ENCODE measurements at places on chromosomes 16 and 17. TPM values are rescaled to one million over a fixed set of nuclear protein-coding genes. Genes with fewer than 3 reads are reported as not detected.
A peak's percentile ranks its signal among the peaks of the same experiment; 100 is the strongest.

- DNase-seq, result no peak
These were observed 10.1 kb downstream of the CA10 start for GRCh38 chr17:52148288-52148968.

GRCh38 chr16:53817812-53818550, 114.0 kb downstream of the FTO start:
- no peak for DNase-seq

- no peak for DNase-seq
These were observed 146.9 kb downstream of the MSI2 start for GRCh38 chr17:57403236-57403635.

DNA sequence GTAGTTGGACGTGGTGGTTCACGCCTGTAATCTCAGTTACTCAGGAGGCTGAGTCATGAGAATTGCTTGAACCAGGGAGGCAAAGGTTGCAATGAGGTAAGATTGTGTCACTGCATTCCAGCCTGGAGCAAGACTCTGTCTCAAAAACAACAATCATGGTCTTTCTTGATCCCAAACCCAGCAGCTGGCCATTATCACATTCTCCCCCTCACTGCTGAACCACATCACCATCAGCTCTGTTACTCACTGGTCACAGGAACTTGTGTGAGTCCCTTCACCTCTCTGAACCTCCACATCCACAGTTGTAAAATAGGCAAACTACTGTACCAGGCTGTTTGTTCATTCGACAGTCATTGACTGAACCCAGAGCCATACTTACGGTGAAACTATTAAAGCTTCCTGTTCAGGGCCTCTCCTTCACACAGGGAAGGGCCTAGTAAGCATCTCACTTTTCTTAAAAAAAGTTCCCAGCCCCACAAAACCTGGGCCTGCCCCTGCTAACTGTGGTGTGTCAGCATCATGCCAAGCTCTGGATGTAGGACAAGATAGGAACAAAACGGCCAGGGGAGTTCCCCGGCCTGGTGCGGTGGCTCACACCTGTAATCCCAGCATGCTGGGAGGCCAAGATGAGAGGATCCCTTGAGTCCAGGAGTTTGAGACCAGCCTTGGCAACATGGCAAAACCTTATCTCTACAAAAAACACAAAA, 104.7 kb downstream of the COPRS start:
- DNase-seq, result peak; percentile 7

GRCh38 chr16:80594756-80595155, 54.0 kb downstream of the DYNLRB2 start:
- DNase-seq, result no peak

CES3 gene
- 0.63 TPM for polyA plus RNA-seq

MAP3K3 gene
- polyA plus RNA-seq, result 9.8 TPM

BRIP1 gene
- 2.7 TPM for polyA plus RNA-seq

KRTAP1-5 gene
- 0.05 TPM for polyA plus RNA-seq

SLC16A6 gene
- 0.14 TPM for polyA plus RNA-seq

All from keratinocyte (primary cell).